Motor neuron (in vitro differentiated cells): ENCODE measurements at places on chromosomes 13 and 19. TPM values are rescaled to one million over a fixed set of nuclear protein-coding genes. Genes with fewer than 3 reads are reported as not detected.

Gene CCDC70
- total RNA-seq: not detected in 2 replicates

Gene ZNF582
- total RNA-seq: 7.9 and 8.3 TPM in 2 replicates

Gene GIPC3
- 0.13 and 0.18 TPM in 2 replicates for total RNA-seq

Gene ZNF565
- total RNA-seq: 5.6 and 7.3 TPM in 2 replicates

Gene MYO16
- 14.3 and 16.0 TPM in 2 replicates for total RNA-seq

Gene ZNF91
- total RNA-seq: 124 and 126 TPM in 2 replicates

Gene LHB
- 0.88 TPM in 1 of 2 replicates, not detected in the other for total RNA-seq

Gene C3
- 0.29 and 1.0 TPM in 2 replicates for total RNA-seq

Gene ZNF726
- total RNA-seq: 0.71 TPM in 1 of 2 replicates, not detected in the other

Gene CASP14
- total RNA-seq: 2.4 TPM in 1 of 2 replicates, not detected in the other

Gene SLC10A2
- total RNA-seq: 0.10 and 0.11 TPM in 2 replicates

Gene SSC5D
- total RNA-seq: 0.63 and 3.5 TPM in 2 replicates

Gene SPACA4
- not detected in 2 replicates for total RNA-seq

Gene ZNF738
- total RNA-seq: 9.1 and 17.5 TPM in 2 replicates

Gene ERICH6B
- total RNA-seq: 2.0 and 3.0 TPM in 2 replicates

Gene ECSIT
- 41.8 and 47.8 TPM in 2 replicates for total RNA-seq

Gene SHC2
- 30.6 and 32.4 TPM in 2 replicates for total RNA-seq

Gene CRLF1
- 1.5 and 2.4 TPM in 2 replicates for total RNA-seq

Gene SIGLEC12
- total RNA-seq: not detected in 2 replicates

Gene ZNF763
- total RNA-seq: 8.6 and 9.2 TPM in 2 replicates
